ENCODE measurements at places on chromosomes 11 and 22. TPM values are rescaled to one million over a fixed set of nuclear protein-coding genes. Genes with fewer than 3 reads are reported as not detected.

The OVOL1 gene
- 0.66 TPM for polyA plus RNA-seq

The HTR3A gene
- polyA plus RNA-seq: 5.6 TPM

The JHY gene
- polyA plus RNA-seq: 2.3 TPM

The KLHL35 gene
- 0.45 TPM for polyA plus RNA-seq

DNA sequence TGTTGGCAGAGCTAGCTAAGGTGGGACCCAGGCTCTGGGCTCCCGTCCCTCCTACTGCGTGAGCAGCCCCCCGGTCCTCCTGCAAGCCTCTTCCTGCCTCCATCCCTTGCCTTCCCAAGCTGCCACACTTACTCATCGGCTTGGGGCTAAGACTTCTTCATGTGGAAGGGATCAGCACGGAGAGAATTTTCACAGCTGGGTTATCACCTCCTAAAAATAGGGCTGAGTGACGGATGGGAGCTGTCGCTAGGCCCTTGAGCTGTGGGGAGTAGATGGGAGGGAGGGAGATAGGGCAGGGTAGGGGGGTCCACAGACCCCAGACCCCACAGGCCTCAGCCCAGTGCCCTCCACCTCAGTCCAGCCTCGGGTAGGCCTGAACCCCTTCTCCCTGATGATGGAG is 41.0 kb downstream of the FLRT1 start:
- no peak overlapping the region for H3K27ac ChIP-seq
- no peaks in the 10 kb centered on the region for H3K27me3 ChIP-seq
- DNase-seq: no peak
- H3K36me3 ChIP-seq: no peaks in the 10 kb centered on the region

GRCh38 chr11:94525546-94526324 is 13.5 kb downstream of the C11orf97 start:
- no peak for DNase-seq
- H3K27me3 ChIP-seq: peaks cover 8% of the 10 kb centered on the region
- no peak overlapping the region for H3K27ac ChIP-seq
- no peaks in the 10 kb centered on the region for H3K4me1 ChIP-seq
- no peaks in the 10 kb centered on the region for H3K36me3 ChIP-seq

DNA sequence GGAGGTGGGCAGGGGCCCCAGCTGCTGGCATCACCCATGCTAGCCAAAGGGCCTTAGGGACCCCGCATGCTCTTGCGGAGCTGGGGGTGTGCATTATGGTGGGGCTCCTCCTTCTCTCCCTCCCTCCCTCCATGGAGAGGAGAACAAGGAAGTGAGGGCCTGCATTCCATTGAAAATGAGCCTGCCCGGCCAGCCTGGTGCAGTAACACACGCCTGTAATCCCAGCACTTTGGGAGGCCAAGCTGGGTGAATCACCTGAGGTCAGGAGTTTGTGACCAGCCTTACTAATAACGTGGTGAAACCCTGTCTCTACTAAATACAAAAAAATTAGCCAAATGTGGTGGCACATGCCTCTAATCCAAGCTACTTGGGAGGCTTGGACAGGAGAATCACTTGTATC is 22.4 kb downstream of the SNAP29 start:
- H3K27me3 ChIP-seq: no peaks in the 10 kb centered on the region
- peaks cover 42% of the 10 kb centered on the region for H3K36me3 ChIP-seq
- DNase-seq: no peak
- no peak overlapping the region for H3K27ac ChIP-seq
- H3K4me1 ChIP-seq: no peaks in the 10 kb centered on the region

DNA sequence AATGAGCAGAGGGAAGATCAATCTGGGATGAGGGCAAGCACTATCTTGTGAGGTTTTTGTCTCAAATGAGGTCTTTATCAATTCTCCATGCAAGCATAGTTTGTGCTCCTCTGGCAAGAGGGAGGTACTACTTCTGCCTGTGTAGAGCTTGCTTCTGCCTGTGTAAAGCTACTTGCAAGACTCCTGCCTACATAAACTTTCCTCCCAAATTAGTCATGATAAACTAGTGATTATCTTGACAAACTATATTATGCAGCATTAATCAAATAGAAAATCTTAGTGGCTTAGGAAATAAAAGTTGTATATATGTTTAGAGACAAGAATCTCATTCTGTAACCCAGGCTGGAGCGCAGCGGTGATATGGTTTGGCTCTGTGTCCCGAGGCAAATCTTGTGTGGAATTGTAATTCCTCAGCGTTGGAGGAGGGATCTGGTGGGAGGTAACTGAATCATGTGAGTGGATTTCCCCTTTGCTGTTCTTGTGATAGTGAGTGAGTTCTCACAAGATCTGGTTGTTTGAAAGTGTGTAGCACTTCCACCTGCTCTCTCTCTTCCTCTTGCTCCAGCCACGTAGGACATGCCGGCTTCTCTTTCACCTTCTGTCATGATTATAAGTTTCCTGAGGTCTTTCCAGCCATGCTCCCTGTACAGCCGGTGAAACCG is 8.0 kb upstream of the MMP10 start:
- no peaks in the 10 kb centered on the region for H3K4me1 ChIP-seq
- no peak for DNase-seq
- no peak overlapping the region for H3K27ac ChIP-seq
- H3K4me3 ChIP-seq: no peak overlapping the region

GRCh38 chr11:38384568-38384967 is 1786.5 kb upstream of the RAG2 start:
- no peak for DNase-seq
- no peaks in the 10 kb centered on the region for H3K4me1 ChIP-seq
- no peak overlapping the region for H3K4me3 ChIP-seq
- no peak overlapping the region for H3K27ac ChIP-seq

DNA sequence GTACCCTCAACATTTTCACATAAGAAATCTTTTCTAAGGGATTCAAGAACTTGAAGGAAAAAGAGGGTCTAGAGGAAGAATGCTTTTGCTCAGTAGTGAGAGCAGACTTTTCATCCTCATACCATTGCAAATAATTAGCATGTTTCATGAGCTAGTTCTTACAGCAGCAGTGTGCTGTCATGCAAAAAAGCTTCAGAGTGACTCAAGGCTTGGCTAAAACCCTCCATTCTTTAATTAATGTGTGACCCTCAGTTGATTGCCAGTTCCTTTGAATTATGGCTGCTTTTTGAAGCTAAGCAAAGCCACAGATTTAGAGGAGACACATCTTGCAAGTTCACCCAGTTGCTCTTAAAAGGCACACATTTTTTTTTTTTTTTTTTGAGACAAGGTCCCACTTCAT is 36.6 kb upstream of the PCF11 start:
- H3K27me3 ChIP-seq: no peaks in the 10 kb centered on the region
- H3K36me3 ChIP-seq: no peaks in the 10 kb centered on the region
- no peak overlapping the region for H3K4me3 ChIP-seq
- DNase-seq: no peak

GRCh38 chr11:2445746-2446551 is 1.1 kb downstream of the KCNQ1 start:
- H3K27me3 ChIP-seq: no peaks in the 10 kb centered on the region
- no peak overlapping the region for H3K27ac ChIP-seq
- DNase-seq: peak; percentile 27
